Stimulated activated CD8-positive, alpha-beta memory T cell treated with anti-CD3 and anti-CD28 coated beads, Interleukin-2, amount 100 ng/mL, for 48 hours (primary cell): ENCODE measurements at places on chromosomes 13 and 19.

DNA sequence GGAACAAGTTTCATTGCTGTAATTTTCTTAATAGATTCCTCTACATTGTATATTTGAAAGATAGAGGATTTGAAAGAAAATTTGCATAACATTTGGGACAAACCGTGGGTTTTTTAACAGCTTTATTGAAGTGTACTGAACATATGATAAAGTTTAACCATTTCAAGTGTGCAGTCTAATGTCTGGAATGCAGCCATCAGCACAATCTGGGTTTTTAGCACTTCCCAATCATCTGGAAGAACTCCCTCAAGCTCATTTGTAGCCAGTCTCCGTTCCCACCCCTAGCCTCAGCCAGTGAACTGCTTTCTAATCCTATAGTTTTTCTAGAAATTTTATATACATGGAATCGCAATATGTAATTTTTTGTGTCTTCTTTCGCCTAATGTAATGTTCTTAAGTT is 12.6 kb downstream of the METTL21C start:
- no peak for DNase-seq

DNA sequence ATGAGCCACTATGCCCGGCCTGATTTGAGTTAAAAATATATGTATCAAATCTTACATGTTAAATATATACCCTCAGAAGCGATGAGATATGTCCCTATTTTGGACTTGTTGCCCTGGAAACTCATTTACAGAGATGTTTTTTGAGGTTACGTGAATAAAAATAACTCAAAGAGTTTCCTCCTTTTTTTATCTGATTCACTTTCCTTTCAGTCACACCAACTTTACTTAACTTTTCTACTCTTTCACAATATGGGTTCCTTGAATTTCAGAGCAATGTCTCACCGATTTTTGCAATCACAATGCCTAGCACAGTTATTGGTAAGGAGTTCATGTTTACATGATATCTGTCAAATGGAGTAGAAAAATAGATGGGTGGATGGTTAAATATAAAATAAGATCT is 2.3 kb downstream of the OR7C2 start:
- DNase-seq, result no peak

- no peak for DNase-seq
These were observed 127.8 kb downstream of the GGACT start for GRCh38 chr13:100460791-100461190.

DNA sequence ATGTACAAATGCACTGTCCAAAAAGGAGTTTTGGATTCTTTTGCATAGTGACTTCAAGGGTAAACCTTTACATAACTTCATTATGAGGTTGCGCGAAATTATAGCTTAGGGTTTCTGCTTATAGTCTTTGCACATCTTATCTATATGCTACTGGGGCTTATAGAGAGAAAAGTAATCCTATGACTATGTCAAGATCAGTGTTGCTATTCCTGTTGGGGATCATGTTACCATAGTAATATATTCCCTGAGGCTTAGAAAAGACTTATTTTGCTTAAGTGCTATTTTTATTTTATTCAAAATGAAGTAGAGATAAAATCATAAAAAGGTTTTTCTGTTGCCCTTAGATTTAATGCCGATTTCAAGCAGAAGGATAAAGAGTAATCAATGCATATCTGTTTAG is 14.7 kb upstream of the POSTN start:
- DNase-seq, result no peak

GRCh38 chr19:48608798-48609263 is 2.3 kb downstream of the SPACA4 start:
- no peak for DNase-seq
